Right ventricle myocardium inferior (tissue), 1 donor: ENCODE measurements at places on chromosomes 4 and X. TPM values are rescaled to one million over a fixed set of nuclear protein-coding genes. Genes with fewer than 3 reads are reported as not detected.
A peak's percentile ranks its signal among the peaks of the same experiment; 100 is the strongest.

GRCh38 chr4:32775049-32775448 lies 2054.9 kb downstream of the PCDH7 start:
- DNase-seq: no peak

DNA sequence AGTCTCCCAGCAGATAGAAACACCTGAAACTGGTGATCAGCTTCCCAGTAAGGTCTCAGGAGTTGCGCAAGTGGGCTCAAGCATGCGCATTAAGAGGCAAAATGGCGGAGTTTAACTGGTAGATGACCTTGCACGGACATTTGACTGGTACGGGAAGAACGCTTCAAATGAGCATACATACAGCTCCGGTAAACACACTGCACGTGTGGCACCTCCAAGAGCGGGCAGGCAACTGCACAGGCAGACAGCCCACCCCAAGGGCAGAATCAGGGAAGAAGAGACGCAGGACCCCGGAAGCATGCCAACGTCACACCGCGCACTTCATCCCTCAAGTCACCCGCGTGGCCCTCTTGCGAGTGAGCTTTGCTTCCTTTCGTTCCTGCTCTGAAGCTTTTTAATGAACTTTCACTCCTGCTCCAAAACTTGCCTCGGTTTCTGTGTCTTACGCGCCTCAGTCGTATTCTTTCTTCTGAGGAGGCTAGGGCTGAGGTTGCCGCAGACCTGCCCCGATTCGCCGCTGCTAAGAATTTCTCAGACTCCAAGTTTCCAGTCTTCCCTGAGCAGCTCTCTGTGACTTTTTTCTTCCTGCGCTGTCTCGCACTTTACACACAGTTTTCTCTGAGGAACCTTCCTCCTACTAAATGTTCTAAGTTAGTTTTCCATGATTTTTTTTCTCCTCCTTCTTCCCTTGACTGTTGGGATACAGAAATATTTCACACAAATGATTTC lies 180.7 kb upstream of the ZFP42 start:
- peak; percentile 73 for DNase-seq

CLGN gene
- total RNA-seq: 76.3 TPM

GRCh38 chr4:169205075-169205743 lies 65.5 kb downstream of the SH3RF1 start:
- DNase-seq: no peak

DNA sequence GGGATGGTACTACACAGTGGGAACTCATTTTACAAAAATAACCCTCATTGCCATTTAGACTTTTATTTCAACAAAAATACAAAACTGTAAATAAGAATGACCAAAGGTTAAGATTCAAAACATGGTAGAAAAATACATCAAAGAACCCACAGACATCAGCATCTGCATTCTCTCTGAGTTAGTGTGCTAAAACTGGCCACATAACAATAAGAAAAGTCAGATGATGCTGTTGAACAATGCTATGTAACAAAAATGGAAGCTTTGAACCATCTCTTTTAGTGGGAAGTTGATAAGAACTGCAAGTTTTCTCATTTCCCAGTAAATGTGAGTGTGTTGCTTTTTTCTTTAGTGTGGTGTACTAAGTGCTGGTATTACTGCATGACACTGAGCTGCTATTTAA lies 888.4 kb upstream of the EPHA5 start:
- no peak for DNase-seq

GRCh38 chr4:108036213-108036612 lies 46.5 kb downstream of the HADH start:
- DNase-seq: no peak

DNA sequence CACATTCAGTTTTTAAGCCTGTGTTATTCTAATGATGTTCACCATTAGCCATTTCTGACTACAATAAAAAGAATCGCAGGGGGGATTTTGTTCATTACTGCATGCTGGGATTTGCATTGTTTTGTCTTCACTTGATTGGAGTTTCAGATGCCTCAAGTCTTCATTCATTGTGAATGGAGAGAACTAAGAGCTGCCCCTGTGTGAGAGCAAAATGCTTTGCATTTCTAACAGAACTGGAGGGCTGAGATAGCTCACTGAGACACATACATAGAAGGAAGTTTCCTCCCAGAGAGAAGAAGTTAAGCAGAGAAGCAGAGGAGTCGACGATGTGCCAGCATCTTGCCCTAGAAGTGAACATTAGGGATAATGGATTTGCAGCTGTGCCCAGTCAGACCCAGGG lies 113.5 kb upstream of the GATB start:
- no peak for DNase-seq

TSPAN7 gene
- total RNA-seq: 26.5 TPM

HMGN5 gene
- total RNA-seq: 1.3 TPM

GRCh38 chr4:111535792-111536191 lies 609.5 kb upstream of the FAM241A start:
- DNase-seq: no peak

DNA sequence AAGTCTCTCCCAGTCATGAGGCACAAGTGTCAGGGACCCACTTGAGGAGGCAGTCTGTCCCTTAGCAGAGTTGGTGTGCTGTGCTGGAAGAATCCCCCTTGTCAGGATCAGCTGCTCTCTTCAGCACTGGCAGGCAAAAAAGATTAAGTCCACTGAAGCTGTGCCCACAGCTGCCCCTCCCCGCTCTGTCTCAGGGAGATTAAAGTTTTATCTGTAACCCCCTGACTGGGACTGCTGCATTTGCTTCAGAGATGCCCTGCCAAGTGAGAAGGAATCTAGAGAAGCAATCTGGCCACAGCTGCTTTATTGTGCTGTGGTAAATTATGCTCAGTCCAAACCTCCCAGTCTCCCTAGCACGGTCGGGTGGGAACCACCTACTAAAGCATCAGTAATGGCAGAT lies 37.4 kb upstream of the HEPH start:
- DNase-seq: no peak
